ENCODE measurements at places on chromosomes 7 and 10.

- DNase-seq = no peak
Observed at GRCh38 chr7:137970253-137970975, 31.5 kb downstream of the CREB3L2 start.

- DNase-seq = no peak
Observed at GRCh38 chr7:144436500-144436899, 33.0 kb upstream of the NOBOX start.

GRCh38 chr7:38178695-38179344 lies 775 bp downstream of the STARD3NL start:
- no peak for DNase-seq

GRCh38 chr10:102426803-102427287 lies 5.5 kb downstream of the CUEDC2 start:
- no peak for DNase-seq

DNA sequence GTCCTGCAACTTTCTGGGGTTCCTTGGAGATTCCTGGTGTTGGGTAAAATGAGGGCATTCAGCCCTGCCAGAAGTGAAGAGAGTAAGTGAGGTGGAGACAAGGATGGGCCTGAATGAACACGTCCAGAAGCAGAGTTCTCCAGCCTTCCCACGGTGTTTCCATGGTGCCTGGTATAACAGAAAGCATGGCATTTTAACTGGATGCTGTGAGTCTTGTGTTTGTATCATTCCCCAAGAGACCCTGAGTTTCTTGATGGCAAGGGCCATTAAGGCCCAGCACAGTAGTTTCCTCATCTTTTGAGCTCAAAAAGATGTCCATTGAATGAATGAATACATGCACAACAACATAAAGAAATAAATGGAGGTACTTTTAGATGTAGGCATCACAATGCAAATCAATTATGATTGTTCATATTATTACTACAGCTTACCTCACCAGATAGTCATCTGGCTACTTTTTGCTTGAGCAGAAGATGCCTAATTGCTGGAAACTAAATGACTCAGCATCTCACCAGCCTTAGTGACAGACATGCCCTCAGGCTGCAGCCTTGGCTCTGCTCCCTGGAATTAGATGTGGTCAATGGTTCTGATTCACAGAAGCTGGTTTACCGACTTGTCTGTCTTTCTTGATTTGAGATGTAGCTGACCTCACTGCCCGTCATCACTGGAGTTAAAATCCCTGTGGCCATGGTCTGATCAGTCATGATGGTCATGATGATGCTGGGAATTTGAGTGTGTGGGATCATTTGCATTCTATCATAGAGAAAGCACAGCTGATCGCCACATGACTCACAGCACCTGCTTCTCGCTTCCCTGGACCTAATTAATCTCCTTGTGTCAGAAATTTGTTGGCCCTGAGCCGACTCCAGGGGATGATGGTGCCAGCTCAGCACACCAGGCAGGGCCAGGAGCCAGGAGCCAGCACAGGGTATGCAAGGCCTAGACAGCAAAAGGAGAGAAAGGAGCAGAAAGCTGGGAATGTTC lies 83.9 kb downstream of the CXCL12 start:
- DNase-seq = peak; percentile 43

DNA sequence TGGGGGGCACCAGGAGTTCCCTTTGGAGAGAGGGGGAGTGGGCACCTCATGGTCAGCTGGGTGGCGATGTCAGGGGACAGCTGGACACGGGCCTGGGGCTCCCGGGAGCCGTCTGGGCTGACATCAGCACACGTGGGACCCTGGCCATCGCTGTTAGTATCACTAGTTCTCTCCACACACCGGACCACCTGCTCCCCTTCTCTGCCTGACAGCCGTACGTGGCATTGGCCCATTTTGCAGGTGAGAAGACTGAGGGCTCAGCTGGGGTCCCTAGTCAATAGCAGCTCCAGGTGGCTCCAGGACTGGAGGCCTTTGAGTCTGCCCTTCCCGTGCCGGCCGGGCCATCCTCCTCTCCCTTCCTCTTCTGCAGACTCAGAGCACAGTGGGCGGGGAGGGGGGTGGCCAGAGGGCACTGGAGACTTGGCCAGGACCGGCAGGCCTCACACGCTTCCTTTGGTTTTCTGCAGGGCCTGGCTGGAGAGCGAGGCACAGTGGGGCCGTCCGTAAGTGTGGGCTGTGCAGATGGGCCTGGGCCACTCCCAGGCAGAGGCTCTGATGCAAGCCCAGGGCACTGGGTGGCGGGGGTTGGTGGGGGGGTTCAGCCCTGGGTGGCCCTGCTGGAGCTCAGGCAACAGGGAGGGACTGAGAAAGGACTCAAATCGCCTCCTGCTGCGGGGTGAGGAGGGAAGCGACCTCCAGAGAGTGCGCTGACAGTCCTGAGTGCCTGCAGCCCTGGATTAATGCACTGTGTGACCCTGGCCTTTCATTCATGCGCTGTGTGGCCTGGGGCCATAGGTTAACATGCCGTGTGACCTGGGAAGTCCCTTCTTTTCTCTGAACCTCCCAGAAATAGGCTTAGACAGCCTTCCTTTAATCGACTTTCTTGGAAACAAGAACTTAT lies 78.2 kb downstream of the MYL10 start:
- no peak for DNase-seq

DNA sequence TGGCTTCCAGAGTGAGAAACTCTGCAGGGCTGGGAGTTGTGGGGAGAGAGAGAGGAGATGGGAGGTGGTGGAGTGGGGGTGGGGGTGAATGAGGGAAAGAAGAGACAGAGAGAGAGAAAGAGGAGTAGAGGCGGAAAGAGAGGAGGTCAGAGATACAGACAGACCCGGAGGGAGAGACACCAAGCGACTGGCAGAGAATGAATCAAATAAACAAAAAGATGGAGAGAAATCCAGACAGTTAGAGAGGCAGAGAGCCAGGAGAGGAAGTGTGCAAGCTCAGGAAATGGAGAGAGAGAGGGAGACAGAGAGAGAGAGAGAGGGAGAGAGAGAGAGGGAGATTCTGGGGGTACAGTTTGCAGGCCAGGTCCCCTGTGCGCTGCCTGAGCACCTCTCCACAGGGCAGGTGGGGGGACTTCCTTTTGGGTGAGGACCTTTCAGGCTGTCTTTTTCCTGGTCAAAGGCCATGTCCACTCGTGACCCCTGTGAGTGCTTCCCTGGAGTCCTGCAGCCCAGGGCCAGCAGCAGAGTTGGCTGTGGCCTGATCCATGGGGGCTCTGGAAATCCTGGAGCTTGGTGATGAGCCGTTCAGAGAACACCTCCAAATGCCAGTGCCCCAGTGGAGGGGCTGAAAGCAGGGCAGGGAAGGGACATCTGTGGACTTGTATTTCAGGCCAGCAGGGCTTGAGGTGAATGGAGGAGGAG lies 25.0 kb upstream of the PCBD1 start:
- DNase-seq = no peak

DNA sequence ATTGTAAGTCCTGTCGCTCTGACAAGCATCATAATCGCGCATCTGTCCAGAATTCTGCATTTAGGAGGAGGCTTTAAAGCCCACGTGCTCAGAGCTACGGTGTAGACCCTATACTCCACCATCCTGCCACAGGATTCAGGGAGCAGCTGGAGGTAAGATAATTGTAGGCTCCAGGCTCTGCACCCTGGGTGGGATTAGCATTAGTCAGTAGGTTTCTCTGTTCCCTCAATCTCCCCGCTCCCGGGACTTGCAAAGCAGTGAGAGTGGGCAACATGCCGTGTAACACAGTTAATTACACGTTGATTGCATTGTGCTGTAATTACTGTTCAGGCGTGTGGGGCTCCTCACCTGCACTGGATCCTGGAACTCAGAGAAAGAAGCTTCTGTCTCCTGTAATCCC lies 89.3 kb upstream of the CUX1 start:
- no peak for DNase-seq

DNA sequence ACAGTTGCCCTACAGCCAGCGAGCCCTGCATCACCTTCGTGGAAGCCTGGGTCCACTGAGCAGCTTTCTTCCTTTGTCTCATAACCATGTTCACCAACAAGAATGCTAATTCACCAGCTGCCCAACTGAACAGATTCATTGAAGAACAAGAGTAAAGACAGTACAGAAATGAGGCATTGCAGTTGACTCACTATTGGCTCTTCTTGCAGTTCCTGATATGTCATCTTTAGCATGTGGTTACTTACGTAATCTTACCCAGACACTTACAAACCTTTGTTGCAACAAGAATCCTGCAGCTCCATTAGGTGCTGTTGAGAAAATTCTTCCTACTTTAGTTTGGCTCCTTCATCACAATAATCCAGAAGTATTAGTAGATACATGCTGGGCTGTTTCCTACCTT lies 174.0 kb upstream of the TPK1 start:
- no peak for DNase-seq

DNA sequence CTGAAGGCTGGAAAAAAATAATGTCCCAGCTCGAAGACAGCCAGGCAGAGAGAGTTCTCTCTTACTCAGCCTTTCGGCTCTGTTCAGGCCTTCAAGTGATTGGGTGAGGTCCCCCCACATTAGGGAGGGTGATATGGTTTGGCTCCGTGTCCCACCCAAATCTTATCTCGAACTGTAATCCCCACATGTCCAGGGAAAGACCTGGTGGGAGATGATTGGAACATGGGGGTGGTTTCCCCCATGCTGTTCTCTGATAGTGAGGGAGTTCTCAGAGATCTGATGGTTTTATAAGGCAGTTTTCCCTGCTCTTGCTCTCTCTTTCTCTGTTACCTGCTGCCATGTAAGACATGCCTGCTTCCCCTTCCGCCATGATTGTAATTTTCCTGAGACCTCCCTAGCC lies 36.6 kb upstream of the LEP start:
- no peak for DNase-seq

DNA sequence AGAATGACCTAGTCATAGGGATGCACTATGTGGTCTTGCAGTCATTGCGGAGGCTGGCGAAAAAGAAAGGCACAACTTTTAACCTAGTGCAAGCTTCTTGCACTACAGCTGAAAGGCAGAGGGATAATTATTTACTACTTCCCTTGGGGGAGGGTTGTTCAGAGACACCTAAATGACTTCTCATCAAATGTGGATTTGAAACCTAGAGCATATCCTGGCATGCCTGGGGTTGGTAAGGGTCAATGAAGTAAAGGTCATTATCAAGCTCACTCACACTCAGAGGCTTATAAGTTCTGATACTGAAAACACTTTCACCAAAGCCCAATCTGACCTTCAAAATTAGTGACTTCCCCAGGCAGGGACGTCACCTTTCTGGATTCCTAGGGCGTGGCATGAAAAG lies 108.9 kb upstream of the AMPH start:
- no peak for DNase-seq

DNA sequence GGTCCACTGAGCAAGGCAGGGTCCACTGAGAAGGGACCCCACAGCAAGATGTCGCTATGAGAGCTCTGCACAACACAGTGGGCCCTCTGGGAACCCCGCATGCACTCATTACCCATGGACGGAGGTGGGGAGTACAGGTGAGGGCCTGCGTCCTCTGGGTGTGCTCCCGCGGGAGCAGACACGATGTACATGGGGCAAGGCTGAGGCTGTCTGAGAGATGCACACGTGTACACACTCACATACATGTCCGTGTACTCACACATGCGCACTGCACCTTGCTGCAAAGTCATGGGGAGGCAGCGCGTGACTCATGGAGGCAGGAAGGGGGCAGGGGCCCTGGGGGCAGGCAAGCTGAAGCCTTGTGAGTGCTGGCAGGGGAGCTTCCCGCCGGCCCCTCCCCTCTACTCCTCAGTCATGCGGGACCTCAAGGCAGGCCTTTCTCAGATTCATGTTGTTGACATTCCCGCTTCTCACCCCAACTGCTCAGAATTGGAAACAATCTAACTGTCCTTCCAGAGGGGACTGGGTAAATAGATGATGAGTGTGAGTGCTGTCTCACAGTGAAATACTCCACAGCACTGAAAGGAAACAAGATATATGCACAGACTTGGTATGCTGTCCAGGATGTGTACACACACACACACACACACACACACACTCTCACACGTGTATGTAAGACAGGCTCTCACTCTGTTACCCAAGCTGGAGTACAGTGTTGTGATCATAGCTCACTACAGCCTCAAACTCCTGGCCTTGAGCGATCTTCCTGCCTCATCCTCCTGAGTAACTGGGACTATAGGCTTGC lies 40.0 kb downstream of the GOLGA7B start:
- DNase-seq = peak; percentile 24

GRCh38 chr10:132974249-132974796 lies 32.0 kb upstream of the CFAP46 start:
- DNase-seq = no peak

GRCh38 chr10:42952349-42952748 lies 124.5 kb upstream of the RET start:
- DNase-seq = no peak

DNA sequence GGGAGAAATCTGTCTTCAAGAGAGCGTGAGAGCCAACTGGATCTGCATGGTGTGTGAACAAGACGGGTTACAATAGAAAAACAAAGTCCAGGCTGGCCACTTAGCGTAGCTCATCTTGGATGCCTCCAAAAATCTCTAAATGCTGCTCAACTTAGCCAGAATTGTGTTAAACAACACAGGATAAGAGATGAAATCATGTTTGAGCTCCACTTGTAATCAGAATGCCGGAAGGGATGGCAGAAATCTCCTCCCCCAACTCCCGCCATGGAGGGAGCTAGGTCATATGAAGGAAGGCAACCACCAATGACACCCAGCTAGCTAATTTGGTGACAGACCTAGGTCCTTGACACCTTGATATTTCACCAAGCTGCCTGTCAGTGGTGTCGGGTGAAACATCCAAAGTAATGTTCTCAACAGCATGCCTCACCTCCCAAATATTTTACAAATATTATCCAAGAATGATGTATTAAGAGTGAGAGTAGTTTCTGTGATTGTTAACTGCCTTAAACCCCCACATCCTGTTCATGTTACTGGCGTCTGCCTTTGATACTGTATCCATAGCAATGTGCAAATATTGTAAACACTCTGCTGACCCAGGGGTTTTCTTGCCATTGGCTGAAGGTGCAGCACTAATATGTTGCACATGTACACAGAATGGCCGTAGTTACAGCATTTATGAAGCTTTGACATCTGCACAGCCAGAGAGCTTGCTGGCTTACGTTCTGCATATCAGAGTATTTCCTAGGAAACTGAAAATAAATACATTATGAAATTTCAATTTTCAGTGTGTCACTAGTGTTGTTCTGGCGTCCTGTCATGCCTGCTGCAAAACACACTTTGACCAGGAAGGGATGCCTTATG lies 25.8 kb downstream of the TMEM254 start:
- DNase-seq = no peak

DNA sequence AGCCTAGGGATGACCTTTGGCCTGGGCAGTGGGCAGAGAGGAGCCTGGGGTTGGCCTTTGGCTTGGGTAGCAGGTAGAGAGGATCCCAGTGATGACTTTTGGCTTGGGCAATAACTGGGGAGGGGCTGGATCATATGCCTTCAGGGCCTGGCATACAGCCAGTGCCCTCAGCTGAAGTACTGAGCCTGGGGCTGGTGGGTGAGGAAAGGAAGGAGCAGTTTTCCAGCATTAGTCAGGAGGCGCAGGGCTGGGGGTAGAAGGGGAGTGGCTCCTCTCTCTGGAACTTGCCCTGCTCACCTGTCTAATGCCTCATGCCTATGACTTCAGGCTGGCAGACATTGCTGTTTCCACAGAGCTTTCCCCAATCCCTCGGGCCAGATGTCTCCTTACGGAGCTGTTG lies 15.2 kb upstream of the COMTD1 start:
- DNase-seq = no peak

Data from stimulated activated CD4-positive, alpha-beta T cell treated with anti-CD3 and anti-CD28 coated beads, Interleukin-1b, Interleukin-23, amount 100 ng/mL, for 48 hours (primary cell).